Non-pigmented ciliary epithelial cell (primary cell): ENCODE measurements at places on chromosomes 6 and 20.

GRCh38 chr6:167770291-167770955, 56.3 kb upstream of the AFDN start:
- DNase-seq: no peak

GRCh38 chr6:39886871-39887270, 47.4 kb downstream of the MOCS1 start:
- DNase-seq: no peak

DNA sequence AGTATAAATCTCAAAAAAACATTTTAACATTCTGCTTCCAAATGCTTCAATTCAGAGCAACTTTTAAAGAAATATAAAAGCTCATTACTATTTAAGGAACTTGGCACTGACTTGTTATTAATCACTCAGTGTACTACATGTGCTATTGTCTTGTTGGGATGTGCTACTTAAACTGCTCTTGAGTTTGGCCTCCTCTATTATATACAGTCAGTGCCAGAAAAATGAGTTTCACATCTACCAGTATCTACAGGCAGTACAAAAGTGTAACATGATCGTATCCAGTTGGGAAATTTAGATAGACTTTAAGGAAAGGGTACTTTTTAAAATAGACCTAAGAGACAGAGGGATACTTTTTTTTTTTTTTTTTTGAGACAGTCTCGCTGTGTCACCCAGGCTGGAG, 627.3 kb upstream of the SLC35B3 start:
- DNase-seq: no peak

GRCh38 chr6:107786179-107786578, 37.9 kb downstream of the SCML4 start:
- DNase-seq: no peak

DNA sequence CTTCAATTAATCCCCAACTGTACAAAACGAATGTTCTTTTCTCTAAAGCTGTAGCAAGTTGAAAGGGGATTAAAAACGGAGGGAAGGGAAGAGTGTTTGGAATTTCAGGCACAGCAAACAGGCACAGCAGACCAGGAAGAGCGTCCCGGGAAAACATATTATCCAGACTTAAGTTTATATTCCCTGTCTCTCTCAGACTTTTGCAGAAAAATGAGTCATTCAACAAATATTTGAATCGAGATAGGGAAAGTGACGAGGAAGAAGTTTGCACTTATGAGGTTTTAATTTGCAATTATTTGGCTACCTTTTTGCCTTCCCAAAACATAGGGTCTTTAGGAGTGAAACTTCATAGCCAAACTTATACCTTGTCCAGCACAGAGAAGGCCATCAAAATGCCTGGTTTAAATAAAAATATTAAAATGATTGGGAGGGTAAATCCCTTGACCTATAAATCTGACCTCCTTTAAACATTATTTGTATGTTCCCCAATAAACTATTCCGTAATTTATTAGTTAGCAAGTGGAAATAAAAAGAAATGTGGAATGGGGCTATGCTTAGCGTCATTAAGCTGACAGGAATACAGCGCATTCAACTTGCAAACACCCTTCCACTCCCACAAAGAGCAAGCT, 16.0 kb downstream of the HFE start:
- no peak for DNase-seq

DNA sequence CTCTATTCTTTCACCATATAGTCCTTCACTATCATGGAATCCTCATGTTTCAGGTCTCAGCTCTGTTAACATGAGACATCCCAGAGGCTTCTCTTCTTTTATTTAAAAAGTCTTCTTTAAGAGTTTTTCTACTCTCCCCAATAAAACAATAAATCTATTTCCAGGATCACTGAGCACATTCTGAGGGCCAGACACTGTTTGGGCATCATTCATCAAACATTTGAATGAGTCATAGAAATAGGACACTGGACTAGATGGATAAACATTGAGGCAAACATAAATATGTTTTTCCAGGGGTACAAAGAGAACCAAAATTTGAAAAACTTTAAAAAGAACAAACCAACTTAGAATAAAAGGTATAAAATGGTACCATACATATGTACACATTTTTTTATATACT, 554.4 kb downstream of the KIF16B start:
- DNase-seq: no peak

DNA sequence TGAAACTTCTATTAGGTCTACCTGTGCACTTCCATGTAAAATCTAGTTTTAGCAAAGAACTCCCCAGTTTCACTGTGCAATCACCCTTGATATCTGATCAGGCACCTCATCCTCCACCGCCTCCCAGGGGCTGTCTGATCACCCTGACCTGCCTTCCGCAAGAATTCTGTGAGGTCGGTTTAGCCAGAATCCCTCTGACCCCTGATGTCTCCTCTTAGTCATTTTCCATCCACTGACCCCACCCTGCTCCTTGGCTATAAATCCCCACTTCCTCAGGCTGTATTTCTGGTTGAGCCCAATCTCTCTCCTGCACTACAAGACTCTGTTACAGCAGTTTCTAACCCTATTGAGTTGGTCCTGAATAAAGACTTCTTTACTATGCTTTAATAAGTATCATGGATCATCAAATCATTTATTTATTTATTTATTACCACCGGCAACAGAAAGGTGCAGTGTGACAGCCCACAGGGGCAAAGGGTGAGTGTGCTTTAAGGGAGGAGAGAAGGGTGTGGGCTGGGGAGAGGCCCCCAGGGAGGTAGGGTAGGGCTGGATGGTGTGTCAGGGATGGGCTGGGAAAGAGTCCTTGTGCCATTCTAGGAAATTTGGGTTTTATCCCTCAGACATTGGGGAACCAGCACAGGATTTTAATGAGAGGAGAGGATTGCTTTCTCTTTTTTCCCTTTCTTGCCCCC, 11.2 kb upstream of the SERPINB6 start:
- DNase-seq: no peak

- DNase-seq: no peak
Observed at GRCh38 chr6:20572940-20573339, 38.7 kb downstream of the CDKAL1 start.

- DNase-seq: no peak
Observed at GRCh38 chr6:73644030-73644429, 9.8 kb downstream of the SLC17A5 start.

GRCh38 chr6:148904896-148905870, 158.4 kb downstream of the UST start:
- no peak for DNase-seq

- DNase-seq: no peak
Observed at GRCh38 chr6:85353012-85353411, 96.9 kb upstream of the NT5E start.

GRCh38 chr6:43708860-43709653, 21.5 kb upstream of the MRPS18A start:
- peak; percentile 59 for DNase-seq

- no peak for DNase-seq
Observed at GRCh38 chr20:6663104-6663503, 104.4 kb upstream of the BMP2 start.

GRCh38 chr6:7671076-7671475, 54.8 kb upstream of the BMP6 start:
- DNase-seq: no peak

DNA sequence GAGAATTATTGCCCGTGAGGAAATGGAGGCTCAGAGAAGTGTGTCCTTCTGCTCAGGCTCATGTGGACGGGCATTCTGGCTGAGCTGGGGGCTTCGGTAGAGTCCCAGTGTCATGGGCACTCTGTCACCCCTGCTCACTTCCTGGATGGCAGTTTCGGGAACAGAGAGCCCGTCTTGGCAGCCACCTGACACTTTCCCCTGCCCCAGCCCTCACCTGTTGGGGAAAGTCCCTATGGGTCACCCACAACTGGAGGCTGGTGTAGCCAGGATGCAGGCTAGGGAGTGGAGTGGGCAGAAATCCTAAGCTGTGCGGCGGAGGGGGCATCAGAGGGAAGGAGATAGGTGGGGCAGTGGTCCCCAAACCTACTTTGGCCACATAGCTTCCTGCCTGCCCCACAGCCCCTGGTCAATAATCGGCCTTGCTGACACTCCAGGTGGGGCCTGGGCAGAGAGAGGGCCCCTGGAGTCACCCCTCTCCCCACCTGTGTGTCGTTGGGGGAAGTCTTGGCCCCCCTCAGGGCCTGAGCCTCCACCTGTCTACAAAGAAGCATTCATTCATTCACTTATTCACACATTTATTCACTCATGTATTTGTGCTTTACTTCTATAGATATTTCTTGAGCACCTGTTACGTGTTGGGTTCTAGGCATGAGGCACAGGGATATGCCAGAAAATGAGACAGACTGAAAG, 40.5 kb downstream of the SNAI1 start:
- no peak for DNase-seq

- DNase-seq: no peak
Observed at GRCh38 chr6:112032728-112033127, 21.2 kb upstream of the CCN6 start.

DNA sequence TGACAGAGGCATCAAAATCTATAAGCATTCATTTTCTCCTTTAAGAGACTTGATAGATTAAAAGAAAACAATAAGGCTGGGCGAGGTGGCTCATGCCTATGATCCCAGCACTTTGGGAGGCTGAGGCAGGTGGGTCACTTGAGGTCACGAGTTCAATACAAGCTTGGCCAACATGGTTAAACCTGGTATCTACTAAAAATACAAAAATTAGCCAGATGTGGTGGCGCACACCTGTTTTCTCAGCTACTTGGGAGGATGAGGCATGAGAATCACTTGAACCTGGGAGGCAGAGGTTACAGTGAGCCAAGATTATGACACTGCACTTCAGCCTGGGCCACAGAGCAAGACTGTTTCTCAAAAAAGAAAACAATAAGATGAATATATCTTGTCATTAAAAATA, 39.3 kb upstream of the LOC128125822 start:
- no peak for DNase-seq

- no peak for DNase-seq
Observed at GRCh38 chr6:12289365-12289919, 719 bp upstream of the EDN1 start.

DNA sequence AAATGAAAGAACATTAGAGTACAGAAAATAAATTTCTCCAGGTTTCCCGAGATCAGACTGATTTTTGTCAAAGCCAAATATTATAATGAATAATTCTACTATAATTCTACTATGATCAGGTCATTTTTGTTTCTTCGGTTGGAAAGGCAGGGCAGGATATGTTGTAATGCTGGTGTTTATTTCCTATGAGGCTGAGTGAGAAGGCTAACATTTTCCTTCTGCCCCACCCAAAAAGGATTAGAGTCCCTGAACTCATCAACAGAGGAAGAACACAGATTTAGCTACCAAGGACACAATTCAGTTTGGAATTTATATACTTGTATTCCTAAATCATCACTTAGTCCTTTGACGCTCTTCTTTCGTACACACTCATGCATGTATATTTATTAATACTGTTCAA, 318.9 kb downstream of the SYNE1 start:
- DNase-seq: no peak

DNA sequence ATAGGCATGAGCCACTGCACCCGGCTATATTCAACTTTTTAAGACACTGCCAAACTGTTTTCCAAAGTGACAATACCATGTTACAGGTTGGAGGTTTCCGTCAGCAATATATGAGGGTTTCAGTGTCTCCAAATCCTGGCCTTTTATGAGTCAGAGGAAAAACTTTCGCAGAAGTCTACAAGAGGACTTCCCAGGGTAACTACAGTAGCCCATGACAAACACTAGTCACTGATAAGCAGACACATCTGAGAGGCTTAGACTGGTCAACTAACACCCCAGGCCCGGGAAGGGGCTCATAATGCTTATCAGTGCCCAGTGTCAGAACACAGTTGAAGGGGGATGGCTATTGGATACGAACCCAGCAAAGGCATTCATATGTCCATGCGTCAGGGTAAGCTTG, 85.4 kb downstream of the SOX4 start:
- DNase-seq: peak; percentile 81

- no peak for DNase-seq
Observed at GRCh38 chr6:156599978-156600590, 177.1 kb upstream of the ARID1B start.

DNA sequence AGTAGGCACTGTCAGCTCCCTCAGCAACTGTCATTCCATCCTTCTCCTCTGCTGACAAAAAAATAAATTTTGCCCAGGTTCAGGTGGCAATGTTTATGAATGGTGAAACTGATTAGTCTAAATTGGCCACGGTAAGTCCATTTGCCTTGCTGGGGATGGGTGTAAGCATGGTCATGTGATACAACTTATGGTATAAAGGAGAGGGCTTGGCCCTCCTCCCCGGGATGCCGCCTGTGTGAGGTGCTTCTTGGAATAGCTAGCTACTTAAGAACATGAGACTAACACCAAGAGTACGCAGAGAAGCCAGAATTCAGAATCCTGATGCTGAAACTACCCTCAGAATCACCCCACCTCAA, 94.4 kb upstream of the MAP7 start:
- no peak for DNase-seq

- DNase-seq: no peak
Observed at GRCh38 chr6:131103901-131104300, 31.4 kb upstream of the AKAP7 start.

DNA sequence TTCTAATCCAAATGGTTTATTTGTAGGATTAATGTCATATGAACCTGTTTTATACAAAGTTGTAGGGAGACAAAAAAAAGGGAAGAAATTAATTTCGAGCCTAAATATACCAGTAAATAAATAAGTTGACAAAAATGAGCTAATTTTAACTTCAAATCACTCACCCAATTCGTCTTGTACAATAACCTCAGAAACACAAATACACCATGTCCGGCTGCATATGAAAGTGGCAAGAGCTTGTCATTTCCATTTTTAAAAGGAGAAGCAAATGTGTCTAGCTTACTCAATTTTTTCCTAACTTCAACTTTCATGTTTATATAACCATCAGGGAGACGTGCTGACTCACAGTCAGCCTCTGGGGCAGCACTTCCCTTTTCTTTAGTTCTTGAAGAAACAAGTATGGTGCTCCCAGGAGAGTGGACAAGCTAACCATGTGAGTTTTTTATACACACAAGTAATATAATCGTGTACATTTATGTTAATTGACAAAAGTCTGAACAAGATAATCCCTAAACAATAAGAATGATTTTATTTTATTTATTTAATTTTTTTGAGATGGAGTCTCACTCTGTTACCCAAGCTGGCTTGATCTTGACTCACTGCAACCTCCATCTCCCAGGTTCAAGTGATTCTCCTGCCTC, 55.5 kb upstream of the SGK1 start:
- peak; percentile 67 for DNase-seq

DNA sequence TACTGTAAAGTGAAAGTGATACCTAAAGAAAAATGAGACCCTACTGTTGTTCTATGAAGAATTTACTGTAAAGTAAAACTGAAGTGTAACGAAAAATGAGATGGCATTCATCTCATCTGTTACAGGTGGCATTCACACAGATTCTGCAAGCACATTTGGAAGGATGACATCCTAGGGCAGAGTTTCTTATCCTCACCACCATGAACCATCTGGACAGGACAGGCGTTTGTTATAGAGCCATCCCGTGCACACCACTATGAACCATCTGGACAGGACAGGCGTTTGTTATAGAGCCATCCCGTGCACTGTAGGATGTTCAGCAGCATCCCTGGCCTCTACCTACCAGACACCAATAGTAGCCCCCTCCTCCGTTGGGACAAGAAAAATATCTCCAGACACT, 294.8 kb downstream of the GMDS start:
- no peak for DNase-seq
